ENCODE measurements at places on chromosomes 16 and 17. TPM values are rescaled to one million over a fixed set of nuclear protein-coding genes. Genes with fewer than 3 reads are reported as not detected.

GINS2 gene
- total RNA-seq, result 3.2 TPM

PNMT gene
- not detected for total RNA-seq

IRF8 gene
- total RNA-seq, result not detected

CHST5 gene
- total RNA-seq, result not detected

SDK2 gene
- total RNA-seq, result 0.08 TPM

MT1M gene
- 2.0 TPM for total RNA-seq

SLC16A11 gene
- total RNA-seq, result 0.12 TPM

TIMM22 gene
- total RNA-seq, result 8.9 TPM

KRT15 gene
- total RNA-seq, result 0.35 TPM

PLXDC1 gene
- 0.23 TPM for total RNA-seq

TERB1 gene
- total RNA-seq, result 0.08 TPM

ZNF597 gene
- total RNA-seq, result 1.1 TPM

CA4 gene
- total RNA-seq, result not detected

TBC1D3B gene
- total RNA-seq, result 1.8 TPM

MYOCD gene
- total RNA-seq, result 1.2 TPM

PDF gene
- 12.4 TPM for total RNA-seq

EXOC3L1 gene
- not detected for total RNA-seq

VPS9D1 gene
- total RNA-seq, result 5.6 TPM

TBC1D26 gene
- total RNA-seq, result under 0.01 TPM

ASIC2 gene
- total RNA-seq, result not detected

MYL11 gene
- total RNA-seq, result not detected

Measured in smooth muscle cell of the coronary artery (primary cell).